ENCODE measurements at places on chromosomes 1 and 21.

- DNase-seq = no peak
Observed at GRCh38 chr1:213858581-213858980, 129.2 kb upstream of the PROX1 start.

- no peak for DNase-seq
Observed at GRCh38 chr1:198435056-198435455, 105.4 kb downstream of the ATP6V1G3 start.

DNA sequence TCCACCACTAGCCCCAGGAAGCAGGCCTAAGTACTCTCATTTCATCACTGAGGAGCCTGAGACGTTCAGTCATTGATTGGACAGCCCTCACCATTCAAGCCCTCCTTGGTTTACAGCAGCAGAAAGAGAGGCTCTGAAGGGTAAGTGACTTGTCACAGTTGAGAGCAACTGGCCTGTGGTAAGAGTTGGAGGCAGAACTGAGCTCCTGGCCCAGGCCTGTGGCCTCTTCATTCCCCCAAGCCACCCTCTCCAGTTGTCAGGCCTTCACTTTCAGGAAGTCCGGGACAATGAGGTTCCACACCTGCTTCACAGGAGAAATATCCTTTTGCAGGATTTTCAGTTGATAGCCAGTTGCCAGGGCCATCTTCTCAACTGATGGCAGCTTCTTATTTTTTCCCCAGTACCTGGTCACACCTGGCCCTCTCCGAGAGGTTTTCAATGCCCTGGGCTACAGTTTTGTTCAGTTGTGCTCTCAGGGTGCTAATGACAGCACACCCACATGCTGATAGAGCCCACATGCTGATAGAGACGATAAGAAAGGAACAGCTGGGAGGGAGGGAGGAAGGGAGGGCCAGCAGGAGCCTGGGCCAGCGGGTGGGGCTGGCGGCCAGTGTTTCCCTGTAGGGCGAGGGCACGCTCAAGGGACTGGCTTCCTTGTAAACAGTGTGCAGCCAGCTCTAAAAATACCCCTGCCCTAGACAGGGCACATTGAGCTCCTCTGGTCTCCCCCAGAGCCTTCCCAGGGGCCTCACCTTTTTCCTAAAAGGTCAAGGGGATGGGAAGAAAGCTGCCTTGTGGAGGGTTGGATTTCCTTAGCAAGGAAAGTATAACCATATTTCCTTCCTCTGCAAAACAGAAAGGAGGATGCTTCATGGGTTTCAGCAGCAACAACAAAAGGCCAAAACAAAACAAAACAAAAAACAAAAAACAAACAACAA is 112.7 kb upstream of the JUN start:
- peak; percentile 65 for DNase-seq

DNA sequence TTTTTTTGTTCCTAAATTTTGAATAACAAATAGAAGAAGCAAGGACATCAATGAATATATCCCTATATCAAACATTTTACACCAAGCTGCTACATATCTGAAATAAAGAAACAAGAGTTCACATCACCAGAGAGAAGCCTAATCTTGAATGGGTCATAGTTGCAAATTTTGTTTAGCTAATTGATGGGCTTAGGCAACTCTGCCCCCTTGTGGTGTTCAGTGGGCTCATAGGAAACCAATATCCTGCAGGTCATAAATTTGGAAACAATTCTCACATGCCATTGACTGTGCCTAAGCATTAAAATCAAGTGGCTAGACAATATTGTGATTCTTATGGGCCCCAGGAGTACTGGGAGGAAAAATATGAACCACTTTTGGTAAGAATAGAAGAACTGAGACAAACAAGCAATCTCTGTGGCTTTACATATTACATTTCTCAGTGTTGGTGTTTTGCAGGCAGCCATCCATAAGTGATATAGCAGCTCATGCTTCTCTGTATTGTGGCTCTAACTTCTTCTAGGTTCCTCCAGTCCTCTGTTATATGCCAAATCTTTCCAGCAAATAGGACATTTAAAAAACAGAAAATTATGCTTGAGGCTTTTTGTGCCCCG is 1262.8 kb upstream of the PRMT6 start:
- peak; percentile 74 for DNase-seq

DNA sequence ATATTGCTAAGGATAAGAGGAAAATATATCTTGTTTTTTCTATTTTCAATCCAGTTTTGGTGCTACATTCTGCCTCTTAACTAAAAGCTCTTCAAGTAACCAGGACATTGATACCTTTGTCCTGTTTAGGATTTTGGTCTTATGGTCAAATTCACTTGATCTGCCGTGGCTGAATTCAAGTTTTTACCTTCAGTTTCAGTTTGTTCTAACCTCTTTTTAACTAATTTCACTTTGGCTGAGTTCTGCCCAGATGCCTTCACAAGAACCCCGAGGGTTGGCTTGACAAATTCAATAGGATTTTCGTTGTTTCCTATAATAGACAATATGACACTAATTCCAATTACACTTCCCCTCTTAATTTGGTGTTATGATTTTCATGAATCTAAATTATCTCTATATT is 84.5 kb upstream of the C1orf21 start:
- DNase-seq = no peak

DNA sequence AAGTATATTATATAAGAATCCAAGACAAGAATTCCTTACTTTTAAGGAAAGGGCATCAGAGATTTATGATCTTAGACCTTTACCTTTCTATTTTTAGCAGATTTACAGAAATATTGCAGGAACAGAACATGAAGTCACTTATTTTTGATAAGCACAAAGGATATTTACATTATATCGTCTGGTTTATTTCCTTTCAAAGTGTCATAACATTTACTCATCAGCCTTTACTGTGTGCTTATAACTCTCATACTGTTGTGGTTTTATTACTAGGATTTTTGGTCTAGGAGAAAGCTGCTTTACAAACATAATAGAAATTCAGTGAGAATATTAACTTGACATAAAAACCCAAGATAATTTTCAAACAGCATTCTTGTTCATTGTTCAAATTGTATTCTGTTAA is 47.6 kb downstream of the APP start:
- DNase-seq = no peak

- no peak for DNase-seq
Observed at GRCh38 chr1:156885314-156885713, 8.2 kb upstream of the PEAR1 start.

DNA sequence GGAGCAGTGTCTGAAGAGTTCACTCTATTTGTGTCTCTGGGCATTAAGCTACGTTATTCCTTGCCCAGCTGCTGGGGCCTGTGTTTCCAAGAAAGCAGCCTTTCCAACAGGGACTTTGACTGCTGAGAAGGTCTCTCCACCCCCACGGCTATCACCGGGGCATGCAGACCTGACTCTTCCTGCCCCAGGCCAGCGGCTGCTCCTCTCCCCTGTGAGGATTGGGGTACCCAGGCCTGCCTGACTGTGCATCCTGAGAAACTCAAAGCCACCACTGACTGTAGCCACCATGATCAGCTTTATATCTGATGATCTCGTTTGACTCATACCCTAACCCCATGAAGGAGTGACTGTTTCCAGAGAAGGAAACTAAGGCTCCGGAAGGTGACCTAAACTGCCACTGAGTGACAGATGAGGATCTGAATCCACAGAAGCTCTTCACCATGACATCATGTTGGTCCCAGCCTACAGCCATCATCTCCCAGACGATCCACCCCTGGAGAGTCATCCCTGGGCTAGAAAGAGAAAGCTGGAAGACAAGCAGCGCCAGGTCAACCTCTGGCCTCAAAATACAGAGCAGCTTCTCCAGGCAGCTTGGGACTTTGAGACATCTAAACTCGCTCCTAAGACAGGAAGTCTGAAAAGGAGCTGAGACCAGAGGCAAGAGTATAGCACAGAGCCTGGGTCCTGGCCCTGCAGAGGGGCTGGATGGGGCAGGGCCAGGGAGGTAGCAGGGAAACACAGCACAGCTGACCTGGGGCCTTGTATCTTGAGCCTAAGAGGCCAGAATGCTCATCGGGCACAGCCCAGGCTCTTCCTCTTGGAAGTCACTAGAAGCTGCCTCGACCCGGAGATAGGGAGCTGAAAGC is 244.0 kb upstream of the VAMP3 start:
- DNase-seq = no peak

GRCh38 chr1:17207966-17208418 is 3.1 kb downstream of the PADI1 start:
- peak; percentile 6 for DNase-seq

- DNase-seq = no peak
Observed at GRCh38 chr1:114010433-114011184, 31.3 kb downstream of the OLFML3 start.

DNA sequence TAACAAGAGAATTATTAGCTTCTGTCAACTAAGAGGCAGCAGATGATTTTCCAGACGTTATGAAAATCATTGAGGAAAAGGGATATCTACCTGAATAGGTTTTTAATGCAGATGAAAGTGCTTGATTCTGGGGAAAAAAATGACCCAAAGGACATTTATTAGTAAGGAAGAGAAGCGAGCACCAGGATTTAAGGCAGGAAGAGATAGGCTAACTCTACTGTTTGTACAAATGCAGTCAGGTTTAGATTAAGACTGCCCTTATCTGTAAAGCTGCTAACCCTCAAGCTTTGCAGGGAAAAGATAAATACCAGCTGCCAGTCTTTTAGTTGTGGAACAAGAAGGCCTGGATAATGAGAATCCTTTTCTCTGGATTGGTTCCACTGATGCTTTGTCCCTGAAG is 33.0 kb upstream of the LRIG2 start:
- DNase-seq = no peak

- DNase-seq = no peak
Observed at GRCh38 chr1:4048076-4048475, 148.0 kb upstream of the C1orf174 start.

- no peak for DNase-seq
Observed at GRCh38 chr1:228020686-228021354, 14.0 kb downstream of the WNT3A start.

- DNase-seq = no peak
Observed at GRCh38 chr1:24021403-24022266, 41.5 kb upstream of the SRSF10 start.

DNA sequence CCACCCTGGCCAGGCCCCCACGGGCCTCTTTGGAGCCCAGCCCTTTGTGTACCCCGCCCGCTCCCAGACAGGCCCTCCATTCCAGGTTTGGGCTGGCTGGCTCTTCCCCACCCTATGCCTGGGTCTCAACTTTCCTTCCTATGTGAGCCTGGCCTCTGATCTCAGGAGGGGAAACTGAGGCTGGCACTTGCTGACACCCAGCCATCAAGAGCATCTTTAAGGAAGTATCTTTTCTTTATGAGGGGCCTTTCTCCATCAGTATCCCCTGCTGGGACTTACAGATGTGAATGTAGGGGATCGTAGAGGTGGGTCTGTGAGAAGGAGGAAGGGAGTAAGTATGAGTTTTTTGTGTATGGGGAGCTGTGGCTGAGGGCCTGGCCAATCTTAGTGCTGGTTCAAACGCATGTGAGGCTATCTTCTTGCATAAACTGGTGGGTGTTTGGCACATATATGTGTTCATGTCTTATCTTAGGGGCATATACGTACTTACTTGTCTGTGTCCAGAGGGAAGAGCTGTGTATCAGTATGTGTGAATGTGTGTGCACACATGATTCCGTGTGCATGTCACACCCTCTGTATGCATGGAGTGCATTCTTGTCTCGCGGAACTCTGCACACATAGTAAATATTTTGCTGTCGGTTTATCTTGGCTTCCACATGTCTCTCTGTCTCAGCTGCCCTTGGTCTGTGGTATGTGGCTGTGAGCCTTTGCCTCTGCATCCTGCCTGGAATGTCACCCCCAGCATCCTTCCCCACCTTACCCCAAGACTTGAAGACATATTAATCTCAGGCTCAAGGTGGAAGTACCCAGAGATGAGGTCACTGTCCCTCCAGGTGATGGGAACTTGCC is 5.4 kb downstream of the NECTIN4 start:
- DNase-seq = no peak

GRCh38 chr1:202272103-202272845 is 69.5 kb downstream of the UBE2T start:
- DNase-seq = no peak

- no peak for DNase-seq
Observed at GRCh38 chr21:41226853-41227252, 58.9 kb downstream of the BACE2 start.

DNA sequence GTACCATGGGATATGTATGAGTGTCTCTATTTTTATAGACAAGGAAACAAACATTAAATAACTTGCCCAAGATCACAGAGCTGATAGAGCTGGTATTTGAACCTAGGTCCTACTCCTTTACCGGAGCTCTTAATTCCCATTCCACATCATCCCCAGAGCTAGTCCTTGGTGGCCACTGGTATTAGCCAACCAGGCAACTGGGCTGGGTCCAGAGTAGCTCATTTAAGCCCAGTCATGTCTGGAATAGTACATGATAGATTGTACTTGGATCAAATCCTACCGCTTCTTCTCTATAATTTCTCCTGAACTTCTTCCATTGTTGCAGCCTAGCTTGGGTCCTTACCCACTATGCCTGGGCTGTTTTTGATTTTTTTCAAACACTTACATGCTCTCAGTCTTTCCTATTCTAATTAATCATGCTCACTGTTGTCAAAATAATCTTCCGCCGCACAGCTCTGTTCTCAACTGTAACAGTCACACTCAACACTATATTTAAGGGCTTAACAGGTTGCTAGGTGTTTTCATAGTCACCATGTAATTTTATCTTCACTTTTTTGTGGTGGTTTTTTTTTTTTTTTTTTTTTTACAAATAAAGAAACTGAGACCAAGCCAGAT is 80.2 kb downstream of the COLGALT2 start:
- no peak for DNase-seq

DNA sequence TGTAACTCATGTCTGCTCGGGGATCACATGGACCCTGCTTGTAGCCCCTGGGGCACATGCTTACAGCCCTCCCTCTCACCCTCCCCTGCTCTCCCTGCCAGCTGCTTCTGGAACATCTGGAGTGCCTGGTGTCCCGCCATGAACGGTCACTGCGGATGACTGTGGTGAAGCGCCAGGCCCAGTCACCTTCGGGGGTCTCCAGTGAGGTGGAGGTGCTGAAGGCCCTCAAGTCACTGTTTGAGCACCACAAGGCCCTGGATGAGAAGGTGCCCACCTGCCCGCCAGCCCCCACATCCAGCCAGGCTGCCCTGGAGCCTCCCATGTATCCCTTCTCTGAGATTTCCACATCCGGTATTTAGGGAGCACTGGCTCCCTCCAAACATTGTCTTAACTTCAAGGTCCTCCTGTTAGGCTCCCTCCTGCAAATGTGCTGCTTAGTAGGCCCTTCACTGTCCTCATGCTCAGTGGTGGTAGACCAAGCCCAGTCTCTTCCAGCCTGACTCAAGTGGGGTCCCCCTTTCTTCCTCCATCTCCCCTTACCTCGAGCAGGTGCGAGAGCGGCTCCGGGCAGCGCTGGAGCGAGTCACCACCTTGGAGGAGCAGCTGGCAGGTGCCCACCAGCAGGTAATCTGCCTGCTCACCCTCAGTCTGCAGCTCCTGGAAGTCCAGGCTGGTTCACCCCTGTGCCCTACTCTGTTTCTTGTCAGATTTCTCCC is 17.7 kb downstream of the PPFIA4 start:
- DNase-seq = no peak

Data from NCI-H345 (cell line).